ENCODE measurements at places on chromosomes 13 and 19. TPM values are rescaled to one million over a fixed set of nuclear protein-coding genes. Genes with fewer than 3 reads are reported as not detected.

GRCh38 chr13:113840541-113841352 lies 23.1 kb downstream of the GAS6 start:
- DNase-seq = no peak

The CRB3 gene
- 0.33 TPM for polyA plus RNA-seq

The FCHO1 gene
- 0.95 TPM for polyA plus RNA-seq

The EFNB2 gene
- polyA plus RNA-seq = 13.5 TPM

The VPS36 gene
- 15.0 TPM for polyA plus RNA-seq

The C19orf38 gene
- polyA plus RNA-seq = 0.65 TPM

DNA sequence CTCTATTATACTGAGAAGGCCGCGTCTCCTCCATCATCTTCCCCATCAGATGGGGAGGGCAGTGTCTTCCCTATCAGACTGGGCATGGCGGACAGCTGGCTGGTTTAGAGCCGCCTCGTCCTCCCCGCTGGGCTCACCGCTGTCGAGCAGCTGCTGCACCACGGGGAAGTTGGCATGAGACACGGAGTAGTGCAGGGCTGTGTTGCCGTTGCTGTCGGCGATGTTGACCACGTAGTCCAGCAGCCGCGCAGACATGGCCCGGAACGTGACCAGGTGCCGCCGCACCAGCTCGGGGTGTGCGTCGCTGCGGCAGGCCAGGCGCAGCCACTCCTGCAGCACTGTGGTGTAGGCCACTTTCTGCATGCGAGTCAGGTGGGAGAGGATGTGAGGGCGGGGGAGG lies 18.8 kb upstream of the SPC24 start:
- DNase-seq = no peak

The C1QTNF9 gene
- polyA plus RNA-seq = 0.39 TPM

GRCh38 chr13:95463531-95463930 lies 89.0 kb upstream of the CLDN10 start:
- DNase-seq = no peak

GRCh38 chr13:114053026-114053425 lies 79.2 kb upstream of the C13orf46 start:
- DNase-seq = no peak

DNA sequence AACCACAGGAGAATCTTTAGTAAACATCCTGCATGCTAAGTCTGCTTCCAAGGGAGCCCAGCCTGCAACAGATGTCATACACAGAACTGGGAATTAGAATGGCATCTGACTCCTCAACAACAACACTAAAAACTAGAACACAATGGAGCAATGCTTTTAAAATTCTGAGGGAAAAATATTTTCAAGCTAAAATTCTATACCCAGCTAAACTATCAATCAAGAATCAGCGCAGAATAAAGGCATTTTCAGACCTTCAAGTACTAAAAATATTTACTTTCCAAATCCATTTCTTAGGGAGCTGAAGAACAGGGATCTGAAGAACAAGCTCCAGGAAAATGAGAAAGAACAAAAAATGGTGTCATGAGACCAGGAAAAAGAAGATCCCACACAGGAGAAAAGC lies 46.9 kb upstream of the CHST8 start:
- no peak for DNase-seq

DNA sequence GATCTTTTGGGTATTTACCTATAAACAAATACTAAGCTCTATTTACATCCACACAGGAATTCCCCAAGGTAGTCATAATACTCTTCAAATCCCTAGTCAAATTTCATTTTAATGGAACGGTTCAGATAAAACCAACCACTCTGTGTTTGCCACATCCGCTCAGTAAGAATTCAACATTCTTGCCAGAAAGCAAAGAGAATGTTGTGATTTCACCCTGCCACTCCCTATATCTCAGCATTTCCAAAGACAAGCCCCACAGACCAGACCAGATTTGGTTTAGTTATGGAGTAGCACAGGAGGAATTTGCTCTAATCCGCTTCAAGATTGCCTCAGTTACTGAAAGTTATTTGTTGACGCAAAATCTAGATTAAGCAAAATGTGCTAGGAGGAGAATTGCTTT lies 105.6 kb upstream of the SERP2 start:
- DNase-seq = no peak

GRCh38 chr13:41491436-41491835 lies 34.1 kb downstream of the RGCC start:
- DNase-seq = no peak

The TBC1D4 gene
- 29.7 TPM for polyA plus RNA-seq
